Stimulated activated CD4-positive, alpha-beta T cell treated with anti-CD3 and anti-CD28 coated beads, Interleukin-2, amount 100 ng/mL, for 48 hours (primary cell): ENCODE measurements at places on chromosomes 7 and 10.

DNA sequence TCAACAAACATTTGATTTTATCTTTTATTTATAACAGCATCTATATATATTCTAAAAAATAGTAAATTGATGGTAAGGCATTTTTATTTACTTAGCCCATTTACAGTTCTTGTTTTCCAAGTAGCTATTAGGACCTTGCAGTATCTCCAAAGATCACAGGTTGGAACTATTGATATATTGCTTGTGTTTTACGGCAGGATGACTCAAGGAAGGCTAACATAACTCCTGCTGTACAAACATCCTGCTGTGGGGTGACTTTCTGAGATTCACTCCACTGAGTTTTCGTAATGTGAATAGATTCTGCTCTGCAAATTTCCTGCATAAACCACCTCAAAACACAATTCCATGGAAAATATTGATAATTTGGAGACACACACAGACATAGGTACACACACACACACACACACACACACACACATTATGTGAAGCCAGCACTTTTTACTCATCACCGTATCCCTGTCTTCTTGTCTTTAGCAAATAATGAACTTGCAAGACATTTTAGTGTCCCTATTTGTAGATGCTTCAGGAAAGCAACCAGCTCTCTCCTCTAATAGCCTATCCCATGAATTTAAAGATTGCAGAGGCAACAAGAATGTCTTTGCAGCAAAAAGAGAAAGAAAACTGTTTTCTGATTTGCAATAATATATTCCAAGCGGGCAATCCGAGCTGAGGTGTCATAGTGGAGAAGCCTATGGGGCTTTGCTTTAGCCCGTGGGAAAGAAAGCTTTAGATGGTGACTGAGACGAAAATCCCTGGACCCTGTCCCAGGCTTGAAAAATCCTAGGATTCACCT lies 722 bp downstream of the AGR2 start:
- DNase-seq: no peak

DNA sequence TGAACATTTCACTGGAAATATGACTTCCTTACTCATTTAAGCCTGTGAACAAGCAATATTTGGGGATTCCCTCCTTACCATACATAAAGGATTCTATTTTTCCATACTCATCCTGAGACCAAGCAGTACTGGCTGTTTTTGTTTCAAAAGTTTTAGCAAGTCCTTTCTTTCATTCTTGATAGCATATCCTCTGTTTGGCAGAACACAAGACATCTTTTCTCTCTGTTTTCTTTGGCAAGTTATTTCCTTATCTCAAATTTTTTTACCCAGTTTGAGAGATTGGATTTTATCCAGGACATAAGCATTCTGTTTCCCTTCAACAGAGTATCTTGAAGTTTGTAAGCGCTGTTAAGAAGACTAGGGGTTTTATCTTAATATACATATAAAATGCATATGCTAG lies 3.0 kb upstream of the WASL start:
- DNase-seq: no peak

- DNase-seq: no peak
Observed at GRCh38 chr7:108848486-108848885, 278.8 kb downstream of the DNAJB9 start.

DNA sequence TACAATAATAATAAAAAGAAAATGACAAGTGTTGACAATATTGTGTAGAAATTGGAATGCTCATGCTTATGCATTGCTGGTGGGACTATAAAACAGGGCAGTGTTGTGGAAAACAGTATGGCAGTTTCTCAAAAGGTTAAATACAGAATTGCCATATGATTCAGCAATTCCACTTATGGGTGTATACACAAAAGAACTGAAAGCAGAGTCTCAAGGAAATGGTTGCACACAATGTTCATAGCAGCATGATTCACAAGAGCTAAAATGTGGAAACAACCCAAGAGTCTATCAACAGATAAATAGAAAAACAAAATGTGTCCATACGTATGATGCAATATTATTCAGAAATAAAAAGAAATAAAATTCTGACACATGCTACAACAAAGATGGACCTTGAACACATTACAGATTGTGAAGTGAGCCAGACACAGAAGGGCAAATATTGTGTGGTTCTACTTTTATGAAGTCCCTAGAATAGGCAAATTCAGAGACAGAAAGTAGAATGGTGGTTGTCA lies 64.8 kb upstream of the GRM8 start:
- no peak for DNase-seq

DNA sequence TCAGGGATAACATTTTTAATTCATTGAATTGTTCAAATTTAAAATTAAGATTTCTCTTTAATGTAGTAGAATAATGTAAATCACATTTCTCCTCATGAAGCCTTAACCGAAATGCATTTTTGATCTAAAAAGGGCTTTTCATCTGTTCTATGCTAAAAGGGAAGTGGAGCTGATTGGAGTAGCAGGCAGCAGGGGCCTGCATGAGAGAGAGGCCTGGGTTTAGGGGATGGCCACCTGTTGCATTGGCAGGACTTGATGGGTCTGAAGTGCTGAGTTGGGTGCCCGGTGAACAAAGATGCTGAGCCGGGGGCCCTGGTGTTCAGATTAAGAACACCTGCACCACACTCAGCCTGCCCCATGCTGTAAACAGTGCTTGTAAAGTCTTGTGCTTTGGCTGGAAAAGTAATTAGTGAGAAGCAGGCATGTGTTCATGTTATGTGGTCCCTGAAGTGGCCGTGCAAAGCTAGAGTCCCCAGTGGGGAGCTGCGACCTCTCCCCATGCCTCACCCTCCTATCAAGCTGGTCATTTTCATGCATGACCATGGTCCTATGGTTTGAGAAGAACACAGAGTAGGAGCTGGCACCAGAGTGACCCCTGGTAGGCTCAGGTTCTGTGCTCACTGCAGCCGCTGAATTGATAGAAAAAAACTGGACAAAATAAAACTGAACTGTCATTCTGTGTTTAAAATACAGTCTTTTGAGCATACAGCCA lies 124.3 kb downstream of the ADCY1 start:
- DNase-seq: no peak

DNA sequence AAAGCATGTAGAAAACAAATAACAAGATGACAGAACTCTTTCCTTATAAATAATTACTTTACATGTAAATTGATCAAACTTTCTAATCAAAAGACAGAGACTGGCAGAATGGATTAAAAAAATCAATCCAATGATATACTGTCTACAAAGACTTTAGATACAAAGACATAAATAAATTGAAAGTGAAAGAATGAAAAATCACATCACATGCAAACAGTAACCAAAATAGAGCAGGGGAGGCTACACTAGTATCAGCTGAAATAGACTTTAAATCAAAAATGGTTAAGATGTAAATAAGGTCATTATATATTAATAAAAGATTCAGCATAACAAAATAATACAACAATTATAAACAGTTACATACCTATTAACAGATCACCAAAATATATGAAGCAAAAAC lies 97.3 kb downstream of the SNX13 start:
- DNase-seq: no peak

- DNase-seq: no peak
Observed at GRCh38 chr7:96088579-96088978, 233.3 kb downstream of the SLC25A13 start.

GRCh38 chr7:2022021-2022409 lies 210.7 kb downstream of the MAD1L1 start:
- DNase-seq: no peak
